Stimulated activated CD8-positive, alpha-beta memory T cell treated with anti-CD3 and anti-CD28 coated beads, Interleukin-4, amount 100 ng/mL, for 4 hours (primary cell): ENCODE measurements at places on chromosomes 4 and X.

- DNase-seq = no peak
Measured at GRCh38 chr4:124111922-124112321, 600.6 kb downstream of the ANKRD50 start.

GRCh38 chr4:158056689-158057245, 116.1 kb downstream of the GASK1B start:
- DNase-seq = no peak

DNA sequence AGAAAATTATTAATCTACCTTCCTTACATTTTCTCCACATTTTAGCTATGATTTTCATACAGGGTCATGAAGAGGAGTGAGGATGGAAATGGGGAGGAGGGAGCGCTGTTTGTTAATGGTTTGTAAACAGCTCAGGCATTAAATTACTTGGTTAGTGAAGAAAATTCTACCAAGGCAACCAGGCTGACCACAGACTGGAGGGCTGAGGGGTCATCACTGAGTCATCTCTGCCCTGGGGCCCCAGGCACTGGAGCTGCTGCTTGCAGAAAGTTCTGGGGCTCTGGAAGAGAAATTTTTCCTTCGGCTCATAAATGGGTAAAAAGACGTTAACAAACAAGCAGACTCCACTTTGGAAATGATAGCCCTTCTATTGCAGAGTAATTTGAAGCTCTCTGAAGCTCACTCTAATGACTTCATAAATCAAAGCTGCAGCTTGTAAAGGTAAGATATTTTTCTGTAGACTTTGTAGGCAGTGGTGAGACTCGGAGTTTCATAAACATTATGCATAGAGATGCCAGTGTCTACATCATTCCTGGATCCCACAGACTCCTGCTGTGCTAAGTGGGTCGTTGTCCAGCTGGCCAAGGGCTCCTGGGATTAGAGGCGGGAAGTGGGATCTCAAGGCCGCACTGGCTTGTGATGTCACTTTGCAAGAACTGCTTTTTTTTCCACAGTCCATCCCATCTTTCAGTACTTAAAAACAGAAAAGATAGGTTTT, 159.6 kb downstream of the PTTG2 start:
- no peak for DNase-seq

DNA sequence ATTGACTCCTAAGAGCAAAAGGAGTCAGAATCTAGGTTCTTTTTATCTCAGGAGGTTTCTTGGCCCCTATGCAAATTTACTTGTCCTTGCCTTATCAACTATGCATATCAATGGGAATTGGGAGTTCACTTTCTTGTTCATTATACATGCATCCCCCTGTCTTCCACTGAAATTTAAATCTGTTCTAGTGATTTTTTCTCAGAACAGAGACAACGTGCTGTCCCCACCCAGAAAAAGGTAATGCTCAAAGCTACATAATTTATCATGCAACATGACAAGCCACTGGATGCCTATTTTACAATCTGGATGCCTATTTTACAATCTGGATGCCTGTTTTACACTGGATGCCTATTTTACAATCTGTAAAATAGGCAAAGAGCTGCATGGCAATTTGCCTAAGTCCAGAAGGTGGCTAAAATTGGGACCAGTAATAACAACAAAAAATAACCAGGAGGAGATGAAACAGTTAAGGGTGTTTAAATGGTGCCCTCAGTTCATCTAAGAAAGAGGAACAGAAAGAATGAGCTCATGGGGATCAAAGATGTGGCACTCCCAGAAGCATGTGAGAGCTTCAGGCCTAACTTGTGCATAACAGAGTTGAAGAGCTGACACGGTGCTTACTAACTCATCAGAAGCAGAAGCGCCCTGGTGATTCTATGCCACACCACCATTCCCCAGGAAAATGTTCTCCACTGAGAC, 537.8 kb upstream of the BOD1L1 start:
- DNase-seq = no peak

DNA sequence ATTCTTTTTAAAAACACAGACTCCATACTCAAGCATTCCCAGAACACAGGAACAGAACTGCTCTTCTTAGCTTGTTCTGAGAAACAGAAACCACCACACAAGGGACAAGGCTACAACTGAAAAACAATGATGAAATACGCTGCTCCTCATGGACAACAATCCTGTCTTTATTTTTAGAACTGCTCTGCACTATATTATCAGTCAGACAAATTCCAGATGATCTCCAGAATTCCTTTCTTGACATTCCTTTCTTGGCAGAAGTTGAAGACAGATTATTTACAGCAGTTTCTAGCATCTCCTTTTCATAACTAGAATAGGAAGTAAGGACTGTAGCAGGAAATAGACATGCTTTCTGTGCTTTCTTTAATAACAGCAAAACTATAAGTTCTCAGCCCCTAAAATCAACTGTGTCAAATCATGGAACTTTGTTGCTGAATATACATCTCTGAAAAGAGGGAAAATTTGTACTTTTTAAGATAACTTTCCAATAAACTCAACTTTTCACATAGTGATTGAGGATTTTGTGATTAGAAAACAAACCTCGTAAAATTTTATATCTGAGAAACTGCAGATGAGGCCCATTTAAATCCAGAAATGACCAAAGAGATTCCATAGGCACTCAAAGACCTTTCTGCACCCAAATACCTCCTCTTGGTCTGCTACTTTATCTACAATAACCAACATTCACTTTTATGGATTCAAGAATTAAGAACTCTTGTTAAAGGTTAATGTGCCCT, 35.9 kb downstream of the ANTXR2 start:
- no peak for DNase-seq

GRCh38 chr4:145619639-145619996, 433 bp downstream of the MMAA start:
- peak; percentile 26 for DNase-seq

GRCh38 chr4:5825321-5826041, 67.4 kb downstream of the CRMP1 start:
- no peak for DNase-seq

DNA sequence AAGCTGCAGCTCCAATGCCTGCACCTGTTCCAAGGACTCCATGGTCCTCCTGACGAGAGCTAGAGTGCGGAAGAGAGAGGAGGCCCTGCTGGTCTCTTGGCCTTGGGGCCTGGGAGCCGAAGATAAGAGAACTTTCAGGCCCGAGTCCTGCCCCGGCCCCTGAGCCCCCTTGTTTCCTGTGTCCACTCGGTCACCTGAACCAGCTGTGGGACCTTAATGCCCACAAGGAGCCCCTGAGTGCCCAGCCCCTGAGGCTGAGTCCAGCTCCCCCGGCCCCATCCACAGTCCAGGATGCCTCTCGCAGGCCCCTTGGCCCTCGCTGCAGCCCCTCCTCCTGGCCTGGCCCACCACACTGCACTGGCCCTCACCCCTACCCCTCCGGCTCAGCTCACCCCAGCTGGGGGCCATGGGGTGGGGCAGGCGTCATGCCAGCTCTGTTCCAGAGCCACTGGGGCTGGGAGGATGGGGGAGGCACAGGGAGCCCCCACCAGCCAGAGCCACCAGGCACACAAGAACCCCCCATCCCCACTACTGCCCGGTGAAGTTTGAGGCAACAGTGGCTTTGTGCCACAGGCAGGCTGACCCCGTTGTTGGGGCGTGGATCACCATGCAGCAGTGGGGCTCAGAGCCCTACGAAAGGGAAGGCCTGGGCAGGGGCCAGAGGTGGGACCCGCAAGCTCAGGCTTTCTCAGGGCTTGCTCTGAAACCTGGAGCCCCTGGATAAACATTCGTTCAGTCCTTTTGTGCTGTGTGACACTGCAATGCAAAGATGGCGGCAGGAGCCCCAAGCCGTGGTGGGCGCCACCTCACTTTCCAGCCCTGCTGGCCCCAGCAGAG, 14.1 kb downstream of the NAT8L start:
- DNase-seq = no peak

DNA sequence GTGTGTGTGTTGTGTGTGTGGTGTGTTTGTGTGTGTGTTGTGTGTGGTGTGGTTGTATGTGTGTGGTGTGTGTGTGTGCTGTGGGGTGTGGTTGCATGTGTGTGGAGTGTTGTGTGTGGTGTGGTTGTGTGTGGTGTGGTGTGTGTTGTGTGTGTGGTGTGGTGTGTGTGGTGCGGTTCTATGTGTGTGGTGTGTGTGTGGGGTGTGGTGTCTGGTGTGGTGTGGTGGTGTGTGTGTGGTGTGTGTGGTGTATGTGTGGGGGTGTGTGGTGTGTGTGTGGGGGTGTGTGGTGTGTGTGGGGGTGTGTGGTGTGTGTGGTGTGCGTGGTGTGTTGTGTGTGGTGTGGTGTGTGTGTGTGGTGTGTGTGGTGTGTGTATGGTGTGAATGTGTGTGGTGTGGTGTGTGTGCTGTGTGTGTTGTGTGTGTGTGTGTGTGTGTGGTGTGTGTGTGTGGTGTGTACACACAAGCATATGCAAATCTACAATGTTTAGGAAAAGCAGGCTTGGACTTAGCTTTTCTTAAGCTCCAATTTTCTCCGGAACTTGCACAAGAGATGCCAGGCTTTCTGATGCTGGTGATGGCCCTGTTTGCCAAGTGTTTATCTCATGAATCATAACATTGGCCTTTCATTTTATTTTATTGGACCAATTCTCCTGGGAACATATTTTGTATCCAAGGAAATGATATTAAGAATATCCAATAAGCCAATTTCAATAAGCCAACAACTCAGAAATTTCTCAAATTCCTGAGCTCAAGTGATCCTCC, 148.7 kb downstream of the SPATA18 start:
- no peak for DNase-seq

DNA sequence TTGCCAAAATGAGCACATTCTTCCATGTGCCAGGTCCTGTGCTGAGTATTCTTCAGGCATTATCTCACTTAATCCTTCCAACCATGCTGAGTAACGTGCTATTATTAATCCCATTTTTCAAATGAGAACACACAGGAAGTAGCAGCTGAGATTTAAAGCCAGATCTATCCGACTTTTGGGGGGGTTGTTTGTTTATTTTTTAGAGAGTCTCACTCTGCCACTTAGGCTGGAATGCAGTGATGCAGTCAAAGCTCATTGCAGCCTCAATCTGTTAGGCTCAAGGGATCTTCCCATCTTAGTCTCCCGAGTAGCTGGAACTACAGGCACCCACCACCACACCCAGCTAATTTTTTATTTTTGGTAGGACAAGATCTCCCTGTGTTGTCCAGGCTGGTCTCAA, 55.5 kb upstream of the TRIM2 start:
- no peak for DNase-seq

- DNase-seq = no peak
Measured at GRCh38 chrX:140157143-140157542, 191.8 kb upstream of the CXorf66 start.

GRCh38 chrX:139077281-139078250, 366.0 kb upstream of the FGF13 start:
- no peak for DNase-seq

DNA sequence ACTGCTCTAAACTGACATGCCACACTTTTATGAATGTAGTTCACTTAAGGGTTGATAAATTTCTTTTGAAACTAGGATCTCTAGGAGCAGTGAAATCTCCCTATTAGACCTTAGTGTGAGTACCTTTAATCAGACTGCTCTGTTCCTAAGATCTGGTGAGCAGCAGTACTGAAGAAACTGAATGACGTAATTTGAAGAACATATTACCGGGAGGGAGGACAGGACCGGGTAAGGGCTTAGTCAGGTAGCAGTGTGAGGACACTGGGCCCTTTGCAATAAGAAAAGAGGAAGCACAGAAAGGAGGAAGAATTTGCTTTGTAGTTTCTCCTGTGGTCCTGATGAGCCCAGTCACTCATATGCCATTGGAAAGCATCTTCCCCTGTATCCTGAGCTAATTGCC, 255.2 kb downstream of the THOC2 start:
- DNase-seq = no peak

- no peak for DNase-seq
Measured at GRCh38 chr4:101221294-101221693, 126.0 kb downstream of the PPP3CA start.

DNA sequence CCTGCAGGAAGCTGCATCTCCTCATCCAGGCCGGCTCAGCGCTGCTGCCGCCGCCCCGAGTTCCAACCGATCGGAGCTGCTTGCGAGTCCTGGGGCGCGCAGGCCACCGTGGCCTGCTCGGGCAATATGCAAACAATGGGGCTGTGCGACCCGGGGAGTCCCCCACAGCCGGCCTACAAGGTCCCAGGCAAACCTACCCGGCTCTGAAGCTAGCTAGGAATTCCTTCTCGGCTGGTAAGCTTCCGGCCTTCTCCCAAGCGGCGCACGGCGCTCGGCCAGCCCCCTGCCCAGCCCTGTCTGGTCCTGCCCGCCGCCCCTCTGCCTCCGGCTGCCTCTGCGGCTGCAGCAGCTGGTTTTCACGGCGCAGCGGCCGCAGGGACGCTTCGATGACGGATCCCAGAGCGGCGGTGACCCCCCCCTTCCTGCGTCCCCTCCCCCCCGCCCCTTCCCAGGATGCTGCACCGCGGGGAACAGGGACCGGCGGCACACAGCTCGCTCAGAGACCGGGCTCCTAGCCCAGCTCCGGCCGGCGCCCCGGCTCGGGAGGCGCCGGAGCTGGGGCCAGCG, 59.4 kb downstream of the TSC22D3 start:
- no peak for DNase-seq

DNA sequence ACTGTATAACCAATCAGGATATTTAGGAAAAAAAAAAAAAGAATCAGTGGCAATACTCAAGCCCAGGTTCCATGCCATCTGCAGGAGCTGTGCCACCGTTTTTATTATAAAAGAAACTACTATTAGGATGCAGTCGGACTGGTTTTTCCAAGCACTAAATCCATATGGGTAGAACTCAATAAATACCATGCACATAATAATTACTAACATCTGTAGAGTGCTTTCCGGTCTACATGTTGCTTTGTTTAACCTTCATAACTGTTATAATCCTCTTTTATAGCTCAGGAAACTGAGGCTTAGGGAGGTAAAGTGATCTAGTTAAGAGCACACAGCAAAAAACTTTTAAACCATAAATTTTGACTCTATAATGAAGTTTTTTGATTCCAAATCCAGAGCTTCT, 24.0 kb downstream of the ARSJ start:
- no peak for DNase-seq

DNA sequence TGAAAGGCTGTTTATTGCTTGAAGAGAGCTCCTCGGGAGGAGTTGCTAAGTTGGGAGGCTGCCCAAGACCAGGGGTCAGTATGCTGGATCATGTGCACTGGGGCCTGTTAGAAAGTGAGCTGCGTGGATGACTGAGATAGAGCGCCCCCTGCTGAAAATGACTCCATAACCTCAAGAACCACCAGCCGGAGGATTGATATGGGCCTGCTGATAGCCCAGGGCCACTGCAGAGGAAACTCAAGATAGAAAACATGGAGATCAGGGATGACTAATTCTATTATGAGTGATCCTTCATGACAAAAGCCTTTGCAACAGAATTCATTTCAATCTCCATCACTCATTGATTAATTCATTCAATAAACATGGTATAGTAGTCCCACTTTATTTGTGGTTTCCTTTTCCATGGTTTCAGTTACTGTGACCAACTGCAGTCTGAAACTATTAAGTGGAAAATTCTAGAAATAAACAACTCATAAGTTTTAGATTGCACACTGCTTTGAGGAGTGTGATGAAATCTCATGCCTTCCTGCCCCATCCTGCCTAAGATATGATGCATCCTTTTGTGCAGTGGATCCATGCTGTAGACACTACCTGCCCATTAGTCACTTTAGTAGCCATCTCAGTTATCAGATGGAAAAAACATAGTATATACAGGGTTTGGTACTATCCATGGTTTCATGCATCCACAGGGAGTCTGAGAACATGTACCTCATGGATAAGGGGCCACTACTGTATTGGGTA, 126.7 kb upstream of the MBNL3 start:
- no peak for DNase-seq
